Coronary artery (tissue), 2 donors: ENCODE measurements at places on chromosomes 4 and X.

DNA sequence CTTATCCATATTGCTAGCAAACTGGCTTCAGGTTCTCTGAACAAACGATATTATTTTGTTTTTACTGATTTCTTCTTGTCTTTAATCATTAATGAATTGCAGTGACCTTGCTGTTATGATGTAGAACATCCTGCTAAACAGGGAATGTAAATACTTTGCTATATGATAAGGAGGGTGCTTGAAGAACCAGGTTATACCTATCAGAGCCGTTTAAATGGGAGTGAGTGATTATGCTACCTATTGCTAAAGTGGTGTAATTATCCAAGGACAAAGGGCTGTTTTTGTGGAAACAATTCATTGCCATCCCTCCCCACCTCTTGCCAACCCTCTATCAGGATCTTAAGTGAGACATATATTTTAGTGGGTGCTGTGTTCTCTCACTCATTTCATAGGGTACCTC lies 788.9 kb downstream of the RPA4 start:
- DNase-seq: no peak

DNA sequence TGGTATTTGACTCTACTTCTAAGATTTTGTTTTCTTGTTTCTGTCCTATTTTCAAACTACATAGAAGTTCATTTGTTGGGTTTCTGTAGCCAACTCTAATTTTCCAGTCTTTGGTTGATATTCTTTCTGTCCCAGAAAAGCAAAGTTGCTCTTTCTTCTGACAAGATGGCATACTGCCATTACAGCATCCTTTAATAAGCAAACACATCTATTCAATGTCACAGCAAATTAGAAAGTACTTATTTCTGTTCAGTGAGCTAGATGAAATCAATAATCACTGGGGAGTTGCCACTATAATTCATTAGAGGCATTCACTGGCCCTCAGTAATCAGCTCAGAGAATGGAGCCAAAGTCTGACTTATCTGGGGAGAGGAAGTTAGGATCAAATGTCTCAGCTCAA lies 1258.0 kb upstream of the IGFBP7 start:
- no peak for DNase-seq

DNA sequence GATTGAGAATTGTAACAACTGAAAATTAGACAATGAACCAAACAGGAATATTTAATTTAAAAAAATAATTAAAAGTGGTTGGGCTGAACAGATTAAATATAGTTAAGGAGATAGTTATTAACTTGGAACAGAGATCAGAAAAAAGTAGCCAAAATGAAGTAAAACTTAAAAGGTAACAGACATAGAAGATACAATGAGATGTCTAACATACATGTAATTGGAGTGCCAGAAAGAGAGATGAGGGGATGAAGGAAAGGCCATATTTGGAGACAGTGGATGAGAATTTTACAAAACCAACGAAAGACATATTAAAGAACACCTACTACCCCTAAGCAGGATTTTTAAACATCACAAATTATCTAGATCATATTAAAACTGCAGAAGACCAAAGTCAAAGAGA lies 8.0 kb downstream of the TBC1D9 start:
- DNase-seq: no peak

GRCh38 chr4:135197641-135198040 lies 996.1 kb upstream of the PABPC4L start:
- DNase-seq: no peak

GRCh38 chr4:47390428-47391125 lies 72.9 kb downstream of the COMMD8 start:
- DNase-seq: no peak

DNA sequence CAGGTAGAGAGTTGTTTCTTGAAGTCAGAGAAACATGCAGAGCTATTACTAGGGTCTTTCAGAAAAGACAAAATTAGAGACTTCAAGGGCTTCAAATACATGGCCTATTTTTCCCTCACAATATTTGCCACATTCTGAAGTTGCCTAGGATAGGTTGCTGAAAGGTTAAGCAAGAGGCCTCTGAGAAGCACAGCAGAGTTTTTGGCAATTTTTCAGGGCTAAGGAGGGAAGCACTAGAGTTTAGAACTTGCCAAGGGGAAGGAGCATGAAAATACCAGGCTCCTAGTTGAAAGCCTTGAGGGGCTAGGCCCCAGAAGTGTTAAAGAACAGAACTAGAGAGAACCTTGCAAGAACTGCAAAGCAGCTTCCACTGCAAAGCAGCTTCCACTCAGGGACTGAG lies 86.4 kb downstream of the ANAPC10 start:
- no peak for DNase-seq

- DNase-seq: no peak
Observed at GRCh38 chrX:29813174-29813573, 402.2 kb upstream of the MAGEB2 start.

DNA sequence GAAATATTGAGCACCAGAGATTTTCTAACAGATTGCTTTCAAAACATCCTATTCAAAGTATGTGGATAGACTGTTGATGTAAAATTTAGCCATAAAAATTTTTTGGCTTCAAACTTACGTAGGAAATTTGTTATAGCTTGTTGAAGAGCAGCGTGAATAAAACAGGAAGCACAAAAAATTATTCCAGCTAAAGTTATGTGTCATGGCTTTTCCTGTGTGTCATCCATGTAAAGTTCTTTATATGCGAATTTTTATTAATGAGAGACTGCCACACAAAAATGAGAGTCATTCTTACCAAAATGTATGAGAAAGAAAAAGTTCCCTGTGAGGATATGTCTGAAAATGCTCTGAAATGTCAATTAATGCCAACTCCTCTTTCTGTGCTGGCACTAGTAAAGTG lies 19.5 kb downstream of the EPGN start:
- no peak for DNase-seq

- no peak for DNase-seq
Observed at GRCh38 chr4:15558561-15558960, 88.9 kb downstream of the CC2D2A start.

DNA sequence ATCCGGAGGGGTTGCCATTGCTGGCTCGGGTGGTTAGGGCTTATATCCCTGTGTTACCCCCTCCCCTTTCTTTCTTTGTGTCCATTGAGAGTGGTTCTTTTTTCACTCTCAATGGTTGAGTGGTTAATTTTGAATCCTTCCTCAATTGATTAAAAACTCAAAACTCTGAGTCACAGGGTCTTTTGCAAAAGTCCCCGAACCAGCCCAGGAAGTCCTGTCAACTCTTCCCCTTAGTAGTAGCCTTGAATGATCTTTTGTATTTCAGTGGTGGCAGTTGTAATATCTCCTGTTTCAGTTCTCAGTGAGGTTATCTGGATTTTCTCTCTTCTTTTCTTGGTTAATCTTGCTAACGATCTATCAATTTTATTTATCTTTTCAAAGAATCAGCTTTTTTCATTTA lies 170.0 kb upstream of the GYPA start:
- DNase-seq: no peak

DNA sequence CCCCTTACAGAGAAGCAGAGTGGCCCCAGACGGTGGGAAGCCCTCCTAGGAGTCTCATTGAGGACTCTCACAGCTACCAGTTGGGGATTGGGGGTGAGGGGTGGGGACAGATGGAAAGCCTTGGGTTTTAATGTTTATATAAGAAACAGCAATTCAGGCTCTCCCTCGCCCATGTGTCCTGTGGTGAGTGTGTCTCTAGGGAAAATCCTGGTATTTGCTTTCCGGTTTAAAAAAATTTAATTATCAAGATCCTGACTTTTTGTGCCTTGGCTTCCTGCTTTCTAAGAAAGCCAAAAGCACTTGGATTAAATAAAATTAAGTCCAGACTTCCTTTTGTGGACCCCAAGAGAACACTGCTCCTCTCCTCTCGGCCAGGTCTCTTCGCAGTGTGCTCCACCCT lies 93.8 kb downstream of the SOWAHB start:
- DNase-seq: no peak

DNA sequence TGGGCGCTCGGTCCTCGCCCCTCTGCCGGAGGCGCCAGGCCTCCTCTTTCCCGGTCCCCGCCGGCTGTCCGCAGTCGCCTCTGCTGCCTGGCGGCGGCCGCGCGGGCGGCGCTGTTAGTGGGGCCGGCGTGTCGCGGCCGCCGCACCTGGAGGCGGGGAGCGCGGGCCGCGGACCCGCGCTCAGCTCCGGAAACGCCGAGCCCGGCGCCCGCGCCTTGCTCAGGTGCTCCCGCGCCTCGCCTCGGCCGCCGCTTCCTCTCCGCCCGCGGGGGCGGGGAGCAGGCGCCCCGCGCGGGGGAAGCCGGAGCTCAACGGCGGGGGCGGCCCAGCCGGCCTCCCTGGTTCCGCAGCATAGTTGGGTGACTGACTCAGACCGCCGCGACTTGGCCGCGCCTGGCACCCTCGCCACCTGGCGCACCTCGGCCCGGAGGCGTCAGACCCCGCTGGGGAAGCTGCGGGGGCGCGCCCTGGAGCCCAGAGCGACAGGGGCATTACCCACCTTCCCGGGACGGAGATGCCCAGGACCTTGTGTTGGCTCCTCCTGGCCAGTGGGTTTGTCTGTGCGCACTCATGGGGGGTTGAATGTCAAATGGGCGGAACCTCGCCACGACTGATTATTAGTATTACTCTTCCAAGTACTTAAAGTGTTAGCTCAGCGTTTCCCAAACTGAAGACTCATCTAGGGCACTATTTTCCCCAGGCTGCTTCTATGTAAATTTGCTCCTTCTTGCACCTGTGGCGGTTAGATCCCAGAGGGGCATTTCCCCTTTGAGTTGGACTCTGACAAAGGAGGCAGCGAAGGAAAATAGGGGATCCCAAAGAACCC lies at the start of gene ARAP2:
Gene ARAP2 (minus strand): TSS at position 258 of the 826 bp plus-strand sequence. CDS start 15,028 bp downstream, outside the sequence.
- no peak for DNase-seq

- no peak for DNase-seq
Observed at GRCh38 chr4:86264241-86264640, 95.6 kb downstream of the MAPK10 start.

- DNase-seq: no peak
Observed at GRCh38 chr4:100782356-100782755, 264.5 kb upstream of the EMCN start.
